ENCODE measurements at places on chromosomes 3 and 15. TPM values are rescaled to one million over a fixed set of nuclear protein-coding genes. Genes with fewer than 3 reads are reported as not detected.

The GOLGA6B gene
- total RNA-seq: not detected

The ITGA11 gene
- 43.8 TPM for total RNA-seq

The TRIM42 gene
- total RNA-seq: not detected

The C3orf49 gene
- not detected for total RNA-seq

The COL6A5 gene
- total RNA-seq: not detected

The PARP9 gene
- total RNA-seq: 27.0 TPM

The FEZF2 gene
- not detected for total RNA-seq

The FAM43A gene
- total RNA-seq: 8.6 TPM

The ISLR gene
- 69.2 TPM for total RNA-seq

The GRM7 gene
- total RNA-seq: not detected

The CFAP92 gene
- not detected for total RNA-seq

The CCDC71 gene
- total RNA-seq: 17.0 TPM

All from aortic smooth muscle cell (primary cell).